ENCODE measurements at places on chromosomes 2 and 18.
A peak's percentile ranks its signal among the peaks of the same experiment; 100 is the strongest.

DNA sequence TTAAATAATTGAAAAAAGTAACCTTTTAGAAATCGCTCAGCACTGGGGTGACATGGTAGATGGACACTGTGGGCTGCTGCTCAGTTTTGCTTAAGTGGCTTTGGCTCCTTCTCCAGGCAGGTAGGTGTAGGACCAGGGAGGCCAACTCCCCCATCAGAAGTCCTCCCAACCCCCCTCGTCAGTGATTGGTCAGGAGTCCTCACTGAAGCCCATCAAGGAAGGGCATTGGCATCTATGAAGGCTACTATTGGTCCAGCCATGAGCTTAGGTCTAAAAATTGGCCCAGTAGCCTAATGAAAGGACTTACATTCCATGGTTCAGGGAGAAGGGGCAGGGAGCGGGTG lies 34.7 kb downstream of the ST3GAL5 start:
- no peak for DNase-seq

DNA sequence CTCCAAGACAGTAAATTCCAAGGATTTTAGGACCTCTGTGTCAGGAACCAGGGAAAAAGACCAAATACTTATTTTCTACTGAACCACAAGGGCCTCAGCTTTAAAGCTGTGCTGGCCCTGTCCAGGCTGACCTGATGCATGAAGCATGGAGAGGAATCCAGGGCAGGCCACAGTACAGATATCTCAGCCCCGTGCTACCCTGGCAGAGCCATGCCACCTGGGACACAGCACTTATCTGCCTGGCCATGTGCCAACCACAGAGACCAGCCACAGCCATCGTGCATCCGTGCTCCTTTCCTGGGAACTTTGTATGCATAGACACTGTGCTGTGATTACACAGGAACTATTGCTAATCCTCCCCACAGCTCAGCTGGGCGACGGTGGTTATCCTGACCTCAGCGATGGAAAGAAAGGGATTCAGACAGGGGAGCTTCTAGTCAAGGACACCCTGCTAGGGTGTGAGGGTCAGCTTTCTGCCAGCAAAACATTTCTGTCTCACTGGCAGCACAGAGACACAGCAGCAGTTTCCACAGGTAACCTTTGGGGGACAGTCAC lies 687.4 kb upstream of the ID2 start:
- DNase-seq: no peak

DNA sequence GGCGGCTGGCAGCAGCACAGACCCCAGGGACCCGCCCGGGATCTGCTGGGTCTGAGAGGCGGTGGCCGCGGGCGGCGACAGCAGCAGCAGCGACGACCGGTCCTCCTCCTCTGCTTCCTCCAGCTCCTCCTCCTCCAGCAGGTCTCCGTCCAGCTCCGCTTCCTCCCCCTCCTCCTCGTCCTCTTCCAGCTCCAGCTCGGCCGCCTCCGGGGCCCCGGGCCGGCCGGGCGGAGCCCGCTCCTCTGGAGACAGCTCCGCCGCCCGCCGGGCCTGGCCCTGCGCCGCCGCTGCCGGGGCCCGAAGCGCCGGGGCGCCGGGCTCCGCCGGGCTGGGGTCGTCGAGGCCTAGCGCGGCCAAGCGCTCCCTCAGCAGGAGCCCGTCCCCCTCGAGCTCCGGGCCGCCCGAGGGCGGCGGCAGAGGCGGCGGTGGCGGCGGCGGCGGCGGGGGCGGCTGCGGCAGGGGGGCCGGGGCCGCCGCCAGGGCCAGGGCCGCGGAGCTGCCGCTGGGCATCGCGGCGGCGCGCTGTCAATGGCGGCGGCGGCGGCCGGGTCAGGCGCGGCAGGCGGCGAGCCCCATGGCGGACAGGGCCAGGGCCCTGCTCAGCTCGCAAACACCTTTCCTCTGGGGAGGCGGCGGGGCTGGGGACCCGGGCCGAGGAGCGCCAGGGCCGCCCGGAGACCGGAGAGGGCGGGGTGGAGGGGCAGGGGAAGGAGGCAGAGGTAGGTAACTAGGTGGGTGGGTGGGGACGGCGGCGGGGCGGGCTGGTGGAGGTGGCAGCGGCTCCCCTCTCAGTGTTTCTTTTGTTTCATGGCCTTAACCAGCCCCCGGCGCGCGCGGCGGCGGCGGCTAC lies 445 bp downstream of the MEX3C start:
- DNase-seq: peak; percentile 18

DNA sequence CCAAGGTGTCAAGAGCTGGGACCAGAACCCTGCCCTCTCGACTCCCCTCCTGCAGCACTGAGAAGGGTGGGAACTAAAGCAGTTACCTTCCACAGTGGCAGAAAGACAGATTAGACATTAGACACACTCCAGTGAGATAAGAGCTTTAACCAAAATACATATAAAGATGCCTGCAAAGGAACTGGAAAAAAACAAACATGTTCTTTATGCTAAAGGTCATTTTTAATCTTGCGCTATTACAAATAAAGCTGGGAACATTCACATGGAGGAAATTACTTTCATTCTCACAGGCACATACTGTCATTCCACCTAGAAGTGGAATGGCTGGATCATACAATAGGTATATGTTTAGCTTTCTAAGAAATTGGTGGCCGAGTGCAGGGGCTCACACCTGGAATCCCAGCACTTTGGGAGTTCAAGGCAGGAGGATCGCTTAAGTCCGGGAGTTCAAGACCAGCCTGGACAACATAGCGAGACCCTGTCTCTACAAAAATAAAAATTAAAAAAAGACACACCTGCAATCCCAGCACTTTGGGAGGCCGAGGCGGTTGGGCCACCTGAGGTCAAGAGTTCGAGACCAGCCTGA lies 41.9 kb downstream of the C2orf76 start:
- no peak for DNase-seq

- no peak for DNase-seq
These were observed 4.9 kb downstream of the TANC1 start for GRCh38 chr2:158973116-158973956.

- peak; percentile 11 for DNase-seq
These were observed 50.9 kb downstream of the MMADHC start for GRCh38 chr2:149536649-149537048.

DNA sequence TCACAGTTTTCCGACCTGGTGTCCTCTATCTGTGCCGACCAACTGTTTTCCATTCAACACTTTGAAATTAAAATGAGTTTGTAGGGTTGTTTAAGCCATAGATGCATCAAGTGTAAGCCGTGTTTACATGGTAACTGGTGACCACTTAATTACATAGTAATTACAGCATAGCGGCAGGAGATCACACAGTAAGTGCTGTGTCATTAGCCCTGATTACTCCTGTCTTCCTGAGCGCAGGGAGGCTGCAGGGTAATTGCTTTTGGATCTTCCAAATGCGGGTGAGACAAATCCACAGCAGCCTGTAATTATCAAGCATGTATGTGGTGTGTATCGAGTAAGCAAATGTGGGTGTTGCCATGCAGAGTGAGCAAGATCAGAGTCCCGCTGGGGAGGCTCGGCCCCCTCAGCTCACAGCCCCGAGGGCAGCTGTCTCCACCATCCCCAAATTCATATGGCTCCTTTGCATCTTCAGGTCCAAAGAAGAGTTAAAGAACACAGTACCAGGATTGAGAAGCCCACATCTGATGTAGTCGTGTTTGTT lies 71.5 kb upstream of the HDAC4 start:
- no peak for DNase-seq

DNA sequence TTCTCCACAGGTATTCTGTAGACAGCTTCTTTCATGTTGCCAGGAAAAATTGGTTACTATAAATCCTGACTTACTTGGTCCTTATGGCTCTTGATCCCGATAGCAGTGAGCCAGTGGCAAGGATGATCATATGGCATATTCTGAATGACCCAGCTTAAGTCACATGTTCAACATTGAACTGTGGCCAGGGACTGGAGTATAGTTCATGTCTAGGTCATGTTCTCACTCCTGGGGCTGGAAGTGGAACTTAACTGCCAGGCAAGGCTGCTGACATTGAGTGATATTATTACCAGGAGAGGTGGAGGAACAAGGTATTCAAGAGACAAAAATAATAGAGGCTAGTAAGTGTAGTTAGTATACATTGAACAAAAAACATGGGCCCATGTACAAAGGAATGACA lies 26.2 kb downstream of the R3HDM1 start:
- no peak for DNase-seq

DNA sequence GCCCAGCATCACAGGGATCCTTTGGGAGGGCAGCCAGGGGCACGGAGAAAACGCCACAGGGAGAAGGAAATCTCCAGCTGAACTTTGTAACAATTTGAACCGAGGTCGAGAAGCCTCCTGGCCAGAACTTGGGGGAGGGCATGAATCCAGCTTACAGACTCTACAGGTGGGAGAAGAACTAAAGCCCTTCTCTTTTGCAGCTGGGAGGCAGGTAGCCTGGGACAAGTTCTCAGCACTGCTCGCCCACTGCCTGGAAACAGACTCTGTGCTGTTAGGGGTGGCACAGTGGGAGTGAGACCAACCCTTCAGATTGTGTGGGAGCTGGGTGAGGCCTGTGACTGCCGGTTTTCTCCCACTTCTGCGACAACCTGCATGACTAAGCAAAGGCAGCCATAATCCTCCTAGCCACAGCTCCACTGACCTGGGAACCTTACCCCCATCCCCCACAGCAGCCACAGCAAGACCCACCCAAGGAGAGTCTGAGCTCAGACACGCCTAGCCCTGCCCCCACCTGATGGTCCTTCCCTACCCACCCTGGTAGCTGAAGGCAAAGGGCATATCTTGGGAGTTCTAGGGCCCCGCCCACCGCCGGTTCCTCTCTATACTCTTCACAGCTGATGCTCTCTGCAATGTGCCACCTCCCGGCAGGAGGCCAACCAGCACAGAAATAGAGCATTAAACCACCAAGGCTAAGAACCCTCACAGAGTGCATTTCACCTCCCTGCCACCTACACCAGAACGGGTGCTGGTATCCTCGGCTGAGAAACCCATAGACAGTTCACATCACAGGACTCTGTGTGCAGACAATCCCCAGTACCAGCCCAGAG lies 136.0 kb upstream of the SIX2 start:
- DNase-seq: no peak

DNA sequence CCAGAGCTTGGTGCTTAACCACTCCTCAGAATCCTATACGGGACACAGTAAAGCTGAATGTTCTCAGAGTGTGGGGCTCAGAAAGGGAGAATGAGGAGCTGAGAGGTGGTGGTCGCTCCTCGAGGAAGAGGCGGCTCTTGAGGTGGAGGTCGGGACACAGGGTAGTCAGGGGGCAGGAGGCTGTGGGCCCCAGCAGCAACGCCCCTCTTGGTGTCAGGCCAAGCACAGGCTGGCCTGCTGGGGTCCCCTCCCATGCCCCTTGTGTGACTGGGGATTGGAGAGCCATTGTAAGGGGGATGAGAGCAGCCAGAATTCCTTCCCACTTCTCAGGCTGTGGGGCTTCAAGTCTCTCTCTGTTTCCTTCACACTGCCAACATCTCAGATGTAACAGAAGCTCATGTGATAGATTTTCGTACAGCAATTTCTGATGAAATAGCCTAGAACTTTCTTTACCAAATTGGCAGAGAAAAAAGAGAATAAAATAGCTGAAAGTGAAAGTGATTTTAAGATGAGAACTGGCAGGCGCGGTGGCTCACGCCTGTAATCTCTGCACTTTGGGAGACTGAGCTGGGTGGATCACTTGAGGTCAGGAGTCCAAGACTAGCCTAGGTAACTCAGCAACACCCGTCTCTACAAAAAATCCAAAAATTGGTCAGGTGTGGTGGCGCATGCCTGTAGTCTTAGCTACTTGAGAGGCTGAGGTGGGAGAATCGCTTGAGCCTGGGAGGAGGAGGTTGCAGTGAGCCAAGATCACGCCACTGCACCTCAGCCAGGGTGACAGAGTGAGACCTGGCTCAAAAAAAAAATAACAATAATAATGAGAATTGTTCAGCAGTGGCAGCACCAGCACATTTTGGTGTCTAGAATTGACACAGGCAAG lies 61.1 kb upstream of the RPL31 start:
- no peak for DNase-seq

GRCh38 chr2:98909317-98910211 lies 26.5 kb downstream of the CRACDL start:
- peak; percentile 67 for DNase-seq

- DNase-seq: no peak
These were observed 95.6 kb upstream of the LHCGR start for GRCh38 chr2:48851161-48851560.

DNA sequence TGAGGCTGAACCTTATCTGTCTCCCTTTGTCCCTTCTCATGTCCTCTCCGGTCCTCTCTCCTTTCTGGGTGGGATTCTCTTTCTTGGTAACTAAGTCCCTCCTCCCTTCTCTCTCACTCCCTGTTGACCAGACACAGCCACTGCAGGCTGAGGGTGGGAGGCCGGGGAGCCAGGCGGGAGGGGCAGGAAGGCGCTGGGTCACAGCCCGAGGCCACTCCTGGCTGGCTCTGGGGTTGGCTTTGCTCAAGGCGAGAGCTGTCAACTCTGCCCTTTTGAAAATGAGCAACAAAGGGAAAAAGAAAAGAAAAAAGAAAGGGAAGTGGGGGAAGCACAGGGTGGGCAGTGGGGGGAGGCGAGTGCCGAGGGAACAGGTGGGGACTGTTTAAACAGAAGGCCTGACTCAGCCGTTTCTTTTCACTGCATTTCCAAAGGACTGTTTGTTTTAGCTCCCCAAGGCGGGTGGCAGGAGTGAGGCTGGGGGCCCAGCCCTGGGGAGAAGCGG lies 70.5 kb upstream of the IGFBP5 start:
- DNase-seq: peak; percentile 65

DNA sequence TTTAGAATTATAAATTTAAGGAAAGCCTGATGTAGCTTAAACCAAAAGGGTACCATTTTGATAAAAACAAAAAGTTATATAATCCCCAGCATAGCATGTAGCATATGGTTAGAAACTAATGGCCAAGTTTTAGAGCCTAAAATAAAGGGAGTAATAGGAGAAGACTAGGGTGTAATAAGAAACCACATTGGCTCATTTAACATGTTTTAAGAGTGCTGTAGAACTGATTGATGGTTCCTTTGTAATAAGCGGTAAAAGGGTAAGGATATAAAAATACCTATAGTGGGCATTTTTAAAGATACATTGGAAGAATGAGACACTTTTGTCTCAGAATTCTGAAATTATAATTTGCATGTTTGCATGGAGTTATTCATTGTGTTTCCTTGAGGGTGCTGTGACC lies 1.9 kb downstream of the PSMA8 start:
- DNase-seq: no peak

Data from common myeloid progenitor, CD34-positive (primary cell).